Fibroblast of villous mesenchyme (primary cell): ENCODE measurements at places on chromosomes 3 and 15. TPM values are rescaled to one million over a fixed set of nuclear protein-coding genes. Genes with fewer than 3 reads are reported as not detected.

- no peak for DNase-seq
Observed at GRCh38 chr3:157824281-157824680, 281.9 kb downstream of the SHOX2 start.

KCNMB3 gene
- 1.3 and 2.2 TPM in 2 replicates for total RNA-seq

- peak; percentile 15 for DNase-seq
Observed at GRCh38 chr3:153273767-153274435, 111.9 kb downstream of the RAP2B start.

DNA sequence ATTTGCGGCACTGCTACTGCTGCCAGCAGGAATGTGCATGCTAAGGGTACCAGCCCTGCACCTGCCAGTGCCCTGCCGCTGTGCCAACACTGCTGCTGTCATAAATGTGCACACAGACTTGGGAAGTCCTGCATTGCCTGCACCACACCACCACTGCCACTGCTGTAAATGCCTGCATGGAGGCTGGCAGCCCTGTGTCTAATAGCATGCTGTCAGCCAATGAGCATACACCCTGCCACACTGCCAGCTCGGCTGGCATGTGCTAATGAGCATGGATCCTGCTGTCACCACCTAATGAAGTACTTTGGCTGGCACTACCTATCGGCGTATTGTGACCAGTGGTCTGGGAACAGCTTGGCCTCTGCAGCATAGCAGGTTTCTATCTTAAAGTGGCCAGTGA is 981.8 kb upstream of the GBE1 start:
- DNase-seq = no peak

DNA sequence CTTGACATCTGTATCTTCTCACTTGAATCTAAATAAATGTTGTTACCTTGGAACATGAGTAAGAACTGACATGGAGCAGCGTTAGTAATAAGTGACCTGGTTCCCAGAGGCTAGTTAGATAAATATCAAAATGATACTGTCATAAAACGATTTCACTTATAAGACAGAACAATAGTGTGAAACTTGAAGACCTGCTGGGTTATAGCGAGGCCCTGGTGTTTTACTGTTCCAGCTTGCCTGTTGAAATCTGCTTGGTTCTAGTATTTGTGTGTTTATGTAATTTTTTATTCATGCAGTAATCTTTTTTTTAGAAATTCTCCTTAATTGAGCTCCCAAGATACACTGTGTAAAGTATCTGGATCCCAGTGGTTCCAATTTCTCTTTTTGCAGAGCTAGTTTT is 129.4 kb downstream of the CACNA2D3 start:
- DNase-seq = no peak

LRRC31 gene
- total RNA-seq = not detected in 2 replicates

DNA sequence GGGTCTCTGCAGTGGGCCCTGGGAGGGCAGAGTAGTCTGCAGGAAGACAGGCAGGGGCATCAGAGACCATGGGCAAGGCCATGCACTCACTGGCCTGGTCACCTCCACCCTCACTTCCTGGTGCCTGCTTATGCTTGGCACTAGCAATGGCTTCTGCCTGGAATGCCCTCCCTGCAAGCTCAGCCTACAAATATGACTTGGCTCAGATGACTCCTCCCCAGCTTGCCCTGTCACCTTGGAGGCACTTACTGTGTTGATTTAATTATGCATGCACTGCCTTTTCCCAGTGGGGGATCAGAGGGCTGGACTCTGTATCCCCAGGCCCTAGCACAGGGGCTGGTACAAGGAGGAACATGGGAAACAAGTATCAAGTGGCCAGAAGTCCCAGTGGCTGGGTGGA is 7.8 kb downstream of the C3orf18 start:
- DNase-seq = no peak

PRR23C gene
- total RNA-seq = not detected in 2 replicates

- DNase-seq = peak; percentile 48
Observed at GRCh38 chr15:99486371-99487336, 79.1 kb upstream of the MEF2A start.

DNA sequence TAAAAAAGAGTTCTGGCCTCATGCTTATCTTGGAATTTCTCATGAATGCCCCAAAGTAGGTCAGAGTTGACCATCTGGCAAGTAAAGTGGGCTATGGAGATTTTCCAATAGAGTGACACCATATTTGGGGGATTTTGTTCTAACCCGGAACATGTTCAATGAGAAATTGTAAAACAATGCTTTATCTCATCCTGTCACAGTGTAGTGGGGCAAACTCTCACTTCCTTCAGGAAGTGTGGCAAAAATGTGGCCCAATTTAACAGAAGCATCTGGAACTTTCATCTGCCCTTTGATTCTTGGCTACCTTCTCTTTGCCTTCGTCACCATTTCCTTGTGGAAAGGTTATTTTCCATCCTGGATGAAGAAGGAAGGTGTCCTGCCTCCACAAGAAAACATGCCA is 70.8 kb downstream of the ADAMTS9 start:
- no peak for DNase-seq

DNA sequence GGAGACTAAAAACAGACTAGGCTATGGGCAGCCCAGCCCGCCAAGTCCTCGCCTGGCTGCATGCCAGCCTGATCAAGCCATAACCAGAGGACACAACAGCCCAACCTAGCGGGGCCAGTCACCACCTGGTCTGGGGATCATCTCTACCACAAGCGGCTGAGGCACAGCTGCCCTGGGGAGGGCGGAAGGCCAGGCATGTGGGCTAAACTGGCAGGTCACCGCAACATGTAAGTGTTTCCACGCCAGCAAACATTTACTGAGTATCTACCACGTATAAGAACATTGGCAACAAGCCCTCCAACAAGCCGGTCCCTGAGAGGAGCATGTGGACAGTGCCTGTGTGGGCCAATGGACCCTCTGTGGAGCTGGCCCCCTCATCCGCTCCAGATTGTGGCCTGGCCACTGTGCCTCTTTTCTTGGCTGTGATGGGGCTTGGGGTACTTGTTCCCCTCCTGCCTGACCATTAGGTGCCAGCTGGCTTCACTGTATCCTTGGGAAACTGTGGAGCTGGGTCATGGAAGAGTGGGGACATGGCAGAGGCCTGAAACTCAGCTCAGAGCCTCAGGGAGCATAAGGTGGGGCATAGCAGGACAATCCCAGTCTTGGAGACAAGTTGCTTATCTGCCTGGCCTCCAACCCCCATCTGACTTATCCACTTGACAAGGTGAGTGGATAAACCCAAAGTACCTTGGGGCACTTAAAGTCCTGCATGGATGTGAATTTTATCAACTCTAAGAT is 9.0 kb downstream of the UBXN7 start:
- DNase-seq = peak; percentile 13

- DNase-seq = no peak
Observed at GRCh38 chr3:17047162-17047561, 162.4 kb downstream of the PLCL2 start.

RARRES1 gene
- total RNA-seq = 6.4 and 8.2 TPM in 2 replicates

TRAK1 gene
- 44.5 and 52.2 TPM in 2 replicates for total RNA-seq
